ENCODE measurements at places on chromosomes 6 and 20.

DNA sequence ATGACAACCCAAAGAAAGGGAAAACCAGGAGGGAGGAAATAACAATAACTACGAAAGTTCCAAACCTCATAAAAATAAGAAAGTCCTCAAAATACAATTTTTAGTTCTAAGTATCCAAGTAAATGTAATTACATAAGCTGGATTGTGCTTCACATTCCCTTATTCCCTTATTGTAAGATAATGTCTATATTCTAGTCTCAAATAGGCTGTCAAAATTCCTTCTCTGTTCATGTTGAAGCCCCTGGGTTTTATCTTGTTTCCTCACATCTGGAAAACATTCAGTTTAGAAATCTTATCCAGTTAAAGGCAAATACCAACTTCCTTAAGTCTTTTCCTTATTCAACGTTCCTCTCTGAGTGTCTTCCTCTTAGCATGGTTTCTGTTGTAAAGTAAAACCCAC, 282.3 kb downstream of the CD109 start:
- DNase-seq, result no peak

- no peak for DNase-seq
Measured at GRCh38 chr20:7943891-7944290, 3.6 kb upstream of the HAO1 start.

GRCh38 chr6:46638650-46639049, 14.0 kb downstream of the CYP39A1 start:
- no peak for DNase-seq

DNA sequence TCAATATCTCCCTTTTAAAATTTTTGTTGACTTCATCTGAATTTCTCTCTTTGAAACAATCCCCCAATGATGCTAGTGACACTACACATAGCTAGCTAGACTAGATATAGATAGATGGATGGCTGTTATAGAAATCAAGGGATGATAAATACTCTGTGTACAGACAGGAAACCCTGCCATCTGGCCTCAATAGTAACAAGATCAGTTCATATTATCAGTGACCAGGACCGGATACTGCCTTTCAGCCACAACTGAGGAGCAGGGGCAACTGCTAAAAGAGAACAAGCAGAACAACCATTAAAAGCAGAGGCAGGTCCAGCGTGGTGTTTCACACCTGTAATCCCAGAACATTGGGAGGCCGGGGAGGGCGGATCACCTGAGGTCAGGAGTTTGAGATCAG, 118.3 kb upstream of the FAM184A start:
- DNase-seq, result no peak

DNA sequence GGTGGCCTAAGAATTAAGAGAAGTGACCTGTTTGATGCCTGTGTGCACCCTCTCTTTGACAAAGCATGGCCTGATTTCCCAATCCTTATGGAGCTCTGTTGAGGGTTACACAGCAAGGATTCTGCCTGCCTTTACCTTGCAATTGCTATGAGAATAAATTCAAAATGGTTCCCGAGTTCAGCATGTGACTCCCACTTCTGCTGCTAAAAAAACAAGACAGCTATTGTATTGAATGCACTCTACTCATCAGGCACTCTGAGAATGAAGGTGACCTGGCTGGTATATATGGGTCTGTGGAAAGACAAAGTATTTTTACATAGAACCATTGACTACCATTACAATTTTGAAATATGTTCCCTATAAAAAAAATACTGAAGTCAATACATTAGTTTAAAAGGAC, 190.3 kb downstream of the ATXN1 start:
- DNase-seq, result no peak

- DNase-seq, result no peak
Measured at GRCh38 chr6:7185561-7185960, 77.8 kb downstream of the RREB1 start.

- DNase-seq, result no peak
Measured at GRCh38 chr20:37397076-37397953, 51.4 kb downstream of the SRC start.

GRCh38 chr20:41956338-41957074, 338.3 kb upstream of the CHD6 start:
- no peak for DNase-seq

DNA sequence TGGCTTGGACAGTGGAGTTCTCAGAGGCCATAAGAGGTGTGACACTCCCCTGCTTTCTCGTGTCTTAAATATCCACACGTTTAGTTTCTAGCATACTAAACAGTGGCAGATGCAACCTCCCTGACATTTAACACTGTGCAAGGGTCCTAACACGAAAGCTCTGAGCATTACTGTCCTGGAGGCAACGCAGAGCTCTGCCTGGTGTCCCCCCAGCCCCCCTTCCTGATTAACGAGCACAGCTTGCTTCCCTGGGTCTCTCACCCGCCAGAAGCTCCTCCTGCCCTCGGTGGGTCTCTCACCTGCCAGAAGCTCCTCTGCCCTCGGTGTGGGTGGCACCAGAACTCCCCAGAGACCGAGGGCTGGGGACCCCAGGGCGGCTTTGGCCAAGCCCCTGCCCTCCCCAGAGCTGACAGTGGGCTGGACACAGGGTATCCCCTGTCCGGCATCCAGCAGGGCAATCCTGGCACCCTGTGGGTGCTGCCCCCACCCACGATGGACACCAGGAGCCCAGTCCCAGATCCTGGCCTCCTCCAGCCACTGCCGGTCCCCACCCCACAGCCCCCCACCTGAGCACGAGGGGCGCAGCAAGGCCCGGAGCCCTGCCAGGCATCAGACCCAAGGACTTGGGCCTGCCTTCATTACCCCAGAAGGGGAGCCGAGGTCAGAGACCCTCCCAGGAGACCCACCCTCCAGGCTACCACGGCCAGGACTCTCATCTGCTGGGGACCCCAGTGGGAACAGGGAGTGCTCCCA, 12.4 kb upstream of the KCNQ2 start:
- no peak for DNase-seq

- DNase-seq, result no peak
Measured at GRCh38 chr6:168078175-168078942, 653 bp downstream of the FRMD1 start.

DNA sequence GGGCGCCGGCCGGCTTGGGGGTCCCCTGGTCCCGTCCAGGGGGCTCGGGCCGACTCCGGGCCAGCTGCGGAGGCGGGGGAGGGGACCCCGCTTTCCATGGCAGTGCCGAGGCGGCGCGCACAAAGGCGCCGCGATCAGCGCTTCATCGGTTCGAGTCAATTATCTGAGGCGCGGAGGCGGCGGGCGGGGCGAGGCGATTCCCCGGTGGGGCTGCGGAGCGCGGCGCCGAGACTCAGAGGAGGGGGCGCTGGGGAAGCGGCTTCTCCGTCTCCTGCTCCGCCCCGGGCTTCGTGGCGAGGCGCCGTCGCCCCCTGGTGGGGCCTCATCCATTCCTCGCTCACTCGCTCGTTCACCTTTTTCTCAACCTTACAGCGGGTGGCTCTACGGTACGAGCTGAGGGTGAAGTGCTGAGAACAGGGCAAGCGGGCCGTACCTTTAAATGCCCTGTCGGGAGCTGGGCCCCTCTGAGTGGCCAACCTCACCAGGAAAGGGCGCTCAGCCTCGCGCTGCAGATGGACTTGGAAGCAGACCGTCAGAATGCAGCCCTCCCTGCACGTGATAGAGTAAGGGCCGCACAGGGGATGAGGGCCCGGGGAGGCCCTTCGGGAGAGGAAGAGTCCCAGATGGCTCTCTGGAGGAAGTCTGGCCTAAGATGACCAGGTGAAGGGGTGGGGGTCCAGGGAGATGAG, 39.9 kb downstream of the SLC52A3 start:
- DNase-seq, result peak; percentile 75

DNA sequence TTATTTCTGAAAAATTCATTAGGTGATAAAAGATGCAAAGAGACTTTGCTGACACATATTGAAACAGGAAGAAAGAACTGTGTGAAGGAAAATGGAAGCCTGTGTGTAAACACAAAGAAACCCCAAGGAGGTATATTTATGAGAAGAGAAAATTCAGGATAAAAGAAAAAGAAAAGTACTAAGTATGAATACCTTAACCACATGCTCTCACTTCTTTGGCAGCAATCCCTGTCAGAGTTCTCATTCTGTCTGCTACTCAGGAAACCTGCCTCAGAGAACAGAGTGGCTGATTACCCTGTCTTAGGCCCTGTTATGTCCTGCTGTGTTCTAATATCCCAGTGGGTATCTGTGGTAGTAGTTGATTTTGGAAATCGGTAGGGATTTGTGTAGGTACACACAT, 457.9 kb downstream of the TBC1D32 start:
- DNase-seq, result no peak

GRCh38 chr20:25288291-25289181, 40.7 kb downstream of the PYGB start:
- no peak for DNase-seq

GRCh38 chr20:21019468-21019813, 86.7 kb downstream of the LINC00237 start:
- DNase-seq, result no peak

- DNase-seq, result peak; percentile 16
Measured at GRCh38 chr20:17616480-17617211, 46.8 kb downstream of the DSTN start.

Data from stimulated activated CD8-positive, alpha-beta memory T cell treated with anti-CD3 and anti-CD28 coated beads, Interleukin-4, amount 100 ng/mL, for 48 hours (primary cell).